DMS153 (cell line): ENCODE measurements at places on chromosomes 5 and 9.

DNA sequence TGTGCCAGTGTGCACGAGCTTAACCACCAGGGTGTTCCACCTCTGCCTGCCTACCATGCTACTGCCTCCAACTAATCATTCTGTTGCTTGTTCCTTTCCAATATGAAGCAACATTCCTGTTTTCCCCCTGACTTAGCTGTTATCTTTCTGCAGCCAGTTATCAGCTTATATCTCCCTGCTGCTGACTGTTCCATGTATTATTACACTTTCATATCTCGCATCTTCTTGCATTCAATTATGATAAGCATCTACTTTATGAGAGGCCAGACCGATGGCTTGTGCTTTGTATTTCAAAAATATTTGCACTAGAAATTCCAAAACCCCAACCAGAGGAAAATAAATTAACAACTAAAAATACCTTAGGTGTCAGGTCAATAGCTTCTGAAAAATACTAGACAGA, 394.0 kb upstream of the BRINP1 start:
- DNase-seq: no peak

- DNase-seq: no peak
Observed at GRCh38 chr9:994005-994404, 17.6 kb downstream of the DMRT3 start.

GRCh38 chr5:143593723-143594122, 190.2 kb upstream of the NR3C1 start:
- no peak for DNase-seq

DNA sequence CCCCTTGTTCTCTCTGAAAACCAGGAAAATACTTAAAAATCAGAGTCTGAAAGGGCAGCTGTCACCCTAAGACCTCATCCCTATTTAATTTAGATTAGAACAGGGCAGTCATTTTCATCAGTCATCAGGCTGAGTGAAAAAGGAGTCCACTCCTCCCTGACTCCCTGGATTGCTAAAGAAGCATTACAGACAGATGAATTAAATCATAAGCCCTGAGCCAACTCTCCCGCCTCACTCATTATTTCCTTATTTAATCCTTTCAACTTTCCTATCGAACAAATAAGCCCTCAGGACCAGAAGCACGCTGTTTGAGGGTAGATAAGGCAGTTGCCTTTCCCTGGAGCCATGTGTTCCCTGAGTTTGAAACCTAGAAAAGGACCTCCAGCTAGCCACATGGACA, 201.9 kb upstream of the ANKRD55 start:
- no peak for DNase-seq

DNA sequence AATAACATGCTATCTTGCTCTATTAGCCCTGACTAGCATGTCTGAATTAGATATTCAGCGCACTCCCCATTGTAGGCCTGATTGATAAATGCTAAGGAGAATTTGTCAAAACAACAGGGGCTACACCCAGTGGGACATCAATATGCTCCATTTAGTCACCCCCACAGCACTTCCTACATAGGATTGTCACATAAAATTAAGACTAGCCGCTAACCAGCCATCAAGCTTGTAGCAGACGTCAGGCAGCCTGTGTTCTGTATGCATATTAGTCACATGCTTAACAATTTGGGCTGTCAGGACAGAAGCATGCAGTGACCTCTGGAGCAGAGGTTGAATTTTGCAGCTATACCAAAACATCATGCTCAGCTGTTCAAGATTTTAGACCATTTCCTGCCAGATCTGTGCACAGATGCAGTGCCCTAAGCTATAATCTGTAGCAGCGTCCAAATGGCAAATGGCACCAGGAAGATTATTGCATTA, 197.4 kb upstream of the ISL1 start:
- DNase-seq: no peak

DNA sequence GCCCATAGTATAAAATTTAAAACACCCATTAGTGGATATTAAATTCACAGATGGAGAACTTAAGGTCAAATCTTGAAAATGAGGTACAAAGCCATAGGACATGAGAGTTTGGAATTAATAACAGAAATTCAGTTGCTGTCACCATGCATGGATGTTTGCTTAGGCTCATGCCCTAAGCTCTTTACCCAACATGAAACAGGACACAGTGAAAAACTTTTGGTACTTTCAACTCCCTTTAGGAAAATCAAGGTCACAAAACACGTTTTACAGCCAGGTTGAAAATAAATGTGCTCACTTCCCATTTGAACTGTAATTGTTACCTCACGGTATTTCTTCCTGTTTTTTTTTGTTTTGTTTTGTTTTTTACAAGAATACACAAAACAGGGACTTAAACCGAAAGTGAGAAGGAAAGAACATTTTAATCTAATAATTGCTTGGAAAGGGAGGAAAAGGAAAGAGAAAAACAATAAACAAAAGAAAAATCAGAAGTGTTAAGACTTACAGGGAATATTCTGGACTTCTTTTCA, 6.1 kb upstream of the TOPORS start:
- no peak for DNase-seq

GRCh38 chr9:112380825-112381221, 915 bp downstream of the HSDL2 start:
- no peak for DNase-seq

DNA sequence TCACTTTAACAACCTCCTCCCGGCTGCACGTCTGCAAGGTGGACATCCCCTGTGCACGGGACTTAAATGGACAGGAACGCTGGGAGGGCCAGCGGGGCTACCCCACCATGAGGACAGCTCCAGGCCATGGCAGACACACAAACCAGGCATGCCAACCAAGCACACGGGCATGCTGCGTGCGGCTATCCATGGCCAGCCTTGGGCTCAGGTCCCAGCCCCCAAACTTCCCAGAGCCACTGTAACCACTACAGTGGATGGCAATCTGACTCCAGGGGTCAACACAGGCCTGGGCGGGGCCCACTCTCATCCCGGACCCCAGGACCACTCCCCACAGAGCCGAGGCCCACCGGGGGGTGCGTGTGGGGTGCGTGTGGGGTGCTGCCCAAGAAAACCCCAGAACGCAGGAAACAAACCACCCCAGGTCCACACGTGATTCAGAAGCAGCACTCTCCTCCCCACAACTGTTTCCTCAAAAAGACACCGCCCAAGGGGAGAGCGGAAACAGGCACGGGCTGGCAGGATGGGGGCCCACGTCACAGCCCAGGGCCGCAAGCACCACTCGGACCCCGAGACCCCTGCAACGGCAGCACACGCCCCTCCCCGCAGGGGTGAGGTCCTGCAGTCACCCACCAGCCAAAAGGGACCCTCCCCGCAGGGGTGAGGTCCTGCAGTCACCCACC, 7.4 kb downstream of the SLC12A7 start:
- DNase-seq: no peak

- DNase-seq: no peak
Observed at GRCh38 chr5:98872674-98873073, 56.1 kb downstream of the CHD1 start.
